ENCODE measurements at places on chromosomes 4 and X.

DNA sequence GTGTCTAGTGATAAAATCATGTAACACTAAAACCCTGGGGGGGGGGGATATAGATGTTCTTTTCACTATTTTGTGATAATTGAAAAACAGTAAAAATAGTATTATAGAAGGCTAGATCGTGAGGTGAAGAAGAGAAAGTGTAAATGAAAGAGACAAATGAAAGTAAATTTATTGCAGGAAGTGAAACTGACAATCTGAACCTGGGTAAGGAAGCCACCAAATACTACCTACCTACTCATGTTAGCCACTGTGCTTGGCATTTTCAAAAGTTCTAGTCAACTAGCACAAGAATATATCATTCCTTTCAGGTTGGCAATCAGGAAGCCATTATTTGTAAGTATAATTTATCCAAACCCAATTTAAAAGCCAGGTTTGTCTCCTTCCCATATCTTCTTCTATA is 1366.1 kb downstream of the FAM133A start:
- DNase-seq = no peak

DNA sequence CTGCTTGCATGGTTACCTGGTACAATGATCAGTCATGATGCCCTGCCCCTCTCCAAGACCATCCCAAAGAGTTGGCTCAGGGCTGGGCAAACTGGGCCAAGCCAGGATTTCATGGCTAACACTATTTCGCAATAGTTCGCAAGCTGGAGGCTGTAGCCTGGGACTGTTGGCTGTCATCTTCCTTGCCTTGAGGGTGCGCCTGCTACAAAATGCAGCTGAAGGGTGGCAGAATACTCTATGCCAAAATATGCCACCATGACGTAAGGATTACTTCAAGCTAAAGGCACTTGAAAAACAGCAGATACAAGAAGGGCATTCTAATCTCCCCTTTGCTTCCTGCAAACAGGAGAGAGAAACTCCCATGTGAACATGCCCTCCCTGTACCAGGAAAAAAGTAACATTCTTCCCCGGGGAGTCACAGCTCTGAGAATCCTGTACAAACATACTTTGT is 21.0 kb downstream of the SAT1 start:
- no peak for DNase-seq

- DNase-seq = no peak
These were observed 333.9 kb downstream of the SH2D1A start for GRCh38 chrX:124680287-124680686.

- no peak for DNase-seq
These were observed 14.8 kb downstream of the PTPN13 start for GRCh38 chr4:86608757-86609375.

GRCh38 chr4:89741768-89742167 is 95.2 kb downstream of the SNCA start:
- no peak for DNase-seq

- DNase-seq = no peak
These were observed 47.4 kb downstream of the NALF2 start for GRCh38 chrX:69551421-69552009.

DNA sequence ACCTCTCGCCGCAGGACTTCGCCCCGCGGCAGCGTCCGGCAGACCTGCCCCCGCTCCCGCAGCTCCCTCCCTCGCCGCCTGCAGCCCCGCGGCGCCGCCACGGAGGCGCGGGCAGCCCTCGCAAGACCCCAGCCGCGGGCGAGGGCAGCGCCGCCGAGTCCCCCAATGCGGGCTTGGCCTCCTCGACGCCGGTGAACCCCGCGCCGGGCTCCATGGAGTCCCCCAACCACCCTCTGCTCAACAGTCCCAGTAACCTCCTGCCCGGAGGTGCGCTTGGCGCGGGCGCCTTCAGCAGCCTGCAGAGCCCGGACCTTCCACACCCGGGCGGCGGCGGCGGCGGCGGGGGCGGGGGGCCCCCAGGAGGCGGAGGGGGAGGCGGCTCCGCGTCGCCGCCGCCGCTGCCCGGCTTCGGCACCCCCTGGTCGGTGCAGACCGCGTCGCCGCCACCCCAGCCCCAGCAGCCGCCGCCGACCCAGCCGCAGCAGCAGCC is 1.2 kb downstream of the CPEB2 start:
- DNase-seq = no peak
